NCI-H1105 (cell line): ENCODE measurements at places on chromosomes 11 and 22.

DNA sequence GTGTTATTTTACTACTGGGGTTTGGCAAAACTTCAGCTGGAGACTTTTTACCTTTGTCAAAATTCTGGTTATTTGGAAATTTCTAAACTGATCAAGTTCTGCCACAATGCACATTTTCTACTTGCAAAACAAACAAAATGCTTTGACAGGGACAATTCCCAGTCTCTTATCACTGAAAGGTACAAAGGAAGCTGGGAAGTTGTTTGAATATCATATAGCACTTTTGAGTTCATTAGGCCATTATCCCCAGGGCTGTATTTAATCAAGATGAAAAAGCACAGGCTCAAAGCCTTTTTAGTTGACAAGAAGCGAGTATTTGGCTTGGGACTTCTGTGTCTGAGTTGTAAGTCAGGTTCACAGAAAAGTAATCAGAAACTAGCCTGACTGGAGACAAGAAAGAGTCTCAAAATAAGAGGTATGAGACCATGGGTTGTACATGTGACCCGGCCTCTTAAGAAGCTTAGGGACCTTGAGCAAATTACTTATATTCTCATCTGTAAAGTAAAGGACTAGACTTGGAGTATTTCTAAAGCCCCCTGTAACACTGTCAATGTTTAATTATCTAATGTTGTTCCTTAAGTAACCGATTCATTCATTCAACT lies 2.9 kb upstream of the HORMAD2 start:
- no peak for DNase-seq

DNA sequence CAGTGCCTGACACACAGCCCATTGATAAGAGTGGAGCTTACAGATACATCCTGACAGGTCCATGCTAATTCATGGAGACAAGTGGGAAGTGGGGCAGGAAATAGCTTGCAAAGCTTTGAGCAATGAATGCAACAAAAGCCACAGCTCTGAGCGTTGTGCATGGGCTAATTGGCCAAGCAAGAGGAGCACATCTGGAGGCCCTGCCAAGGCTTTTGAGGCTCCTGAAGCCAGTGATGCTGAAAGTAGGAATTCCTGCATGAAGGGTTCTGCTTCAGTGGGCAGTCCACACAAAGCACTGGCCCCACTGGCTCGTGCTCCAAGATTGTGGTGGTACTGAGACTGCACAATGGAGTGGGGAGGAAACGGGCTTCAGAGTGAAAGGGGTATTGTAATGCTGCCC lies 103.8 kb upstream of the CSNK2A3 start:
- DNase-seq = no peak

DNA sequence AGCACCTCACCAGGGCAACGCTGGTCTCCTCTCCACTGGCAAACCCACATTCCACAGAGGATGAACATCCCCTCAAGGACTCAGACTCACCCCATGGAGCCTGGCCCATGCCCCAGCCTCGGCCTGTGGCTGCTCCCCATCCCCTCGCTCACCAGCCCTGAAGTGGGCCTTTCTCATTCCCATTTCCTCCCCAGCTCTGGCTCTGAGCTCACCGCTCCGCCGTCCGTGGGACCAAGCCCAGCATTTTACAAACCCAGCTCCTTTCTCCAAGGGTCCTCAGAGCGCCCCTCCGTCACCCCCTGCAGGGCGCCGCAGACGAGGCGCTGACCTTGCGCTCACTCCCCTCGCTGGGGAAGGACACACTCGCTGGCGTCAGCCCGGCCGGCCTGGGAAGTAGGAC lies 6.9 kb upstream of the IGF2 start:
- DNase-seq = no peak

- no peak for DNase-seq
These were observed 138.9 kb downstream of the CD44 start for GRCh38 chr11:35277827-35278226.

DNA sequence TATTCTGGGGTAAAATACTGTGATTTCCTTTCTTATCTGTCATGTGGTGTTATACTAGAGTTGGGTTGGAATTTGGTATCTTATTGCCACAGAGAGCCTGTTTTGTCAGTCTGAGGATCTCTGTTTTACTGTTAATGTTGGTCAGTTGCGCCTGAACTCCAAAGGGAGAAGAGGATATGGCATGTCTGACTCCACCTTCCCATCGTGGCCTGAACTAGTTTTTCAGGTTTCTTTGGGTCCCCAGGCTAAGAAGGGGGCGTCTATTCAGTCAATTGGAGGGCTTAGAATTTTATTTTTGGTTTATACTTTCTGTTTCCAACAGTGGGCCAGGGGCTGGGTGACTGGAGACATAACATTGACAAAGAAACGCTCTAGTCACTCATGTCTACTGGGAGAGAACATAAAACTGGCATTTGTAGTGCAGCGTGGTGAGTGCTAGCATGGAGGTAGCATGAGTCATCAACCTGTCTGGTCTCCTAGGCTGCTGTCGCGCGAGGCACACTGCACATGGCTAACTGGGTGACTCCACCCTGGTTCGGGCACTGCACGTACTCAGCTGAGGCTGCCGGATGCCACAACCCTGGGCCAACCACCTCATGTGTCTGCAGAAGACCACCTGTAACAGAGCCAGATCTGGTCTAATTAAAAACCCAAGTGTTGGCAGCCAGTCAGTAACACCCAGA lies 120.1 kb upstream of the OR9Q1 start:
- DNase-seq = no peak

DNA sequence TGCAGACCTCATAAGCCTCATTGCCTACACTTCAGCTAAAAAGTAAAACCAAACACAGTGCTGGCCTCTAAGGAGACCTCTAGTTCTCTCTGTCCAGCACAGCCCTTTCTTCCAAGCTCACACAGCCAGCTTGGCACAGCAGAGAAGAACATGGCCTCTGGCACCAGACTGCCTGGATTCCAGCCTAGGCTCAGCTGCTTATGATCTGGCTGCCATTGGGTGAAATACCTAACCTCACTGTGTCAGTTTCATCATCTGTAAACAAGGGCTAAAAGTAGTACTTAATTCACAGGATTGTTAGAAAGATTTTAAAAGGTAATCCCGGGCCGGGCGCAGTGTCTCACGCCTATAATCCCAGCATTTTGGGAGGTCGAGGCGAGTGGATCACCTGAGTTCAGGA lies 9.9 kb upstream of the ACER3 start:
- no peak for DNase-seq

DNA sequence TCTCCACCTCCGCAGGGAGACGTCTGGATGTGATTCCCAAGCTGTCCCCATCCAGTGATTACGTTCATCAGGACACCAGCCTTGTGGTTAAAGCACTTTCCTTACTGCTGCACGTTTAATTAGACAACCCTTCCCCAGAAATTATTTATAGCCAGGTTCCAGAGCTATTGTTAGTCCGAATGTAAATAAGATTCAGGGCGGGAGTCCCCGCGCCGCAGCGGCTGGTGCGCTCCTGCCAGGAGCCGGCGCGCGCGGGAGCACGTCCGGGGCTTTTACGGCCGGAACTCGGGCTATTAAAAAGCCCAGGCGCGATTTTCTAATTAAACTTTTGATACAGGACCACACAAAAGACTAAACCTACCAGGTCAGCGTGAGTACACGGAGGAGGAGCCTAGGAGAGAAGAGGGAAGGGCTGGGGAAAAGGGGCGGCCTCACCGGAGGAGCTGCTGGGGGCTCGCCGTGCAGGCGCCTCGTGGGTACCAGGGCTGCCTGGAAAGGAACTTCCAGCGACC lies 538.3 kb downstream of the OPCML start:
- DNase-seq = peak; percentile 76

- no peak for DNase-seq
These were observed 8.1 kb downstream of the WNT7B start for GRCh38 chr22:45968751-45969413.

DNA sequence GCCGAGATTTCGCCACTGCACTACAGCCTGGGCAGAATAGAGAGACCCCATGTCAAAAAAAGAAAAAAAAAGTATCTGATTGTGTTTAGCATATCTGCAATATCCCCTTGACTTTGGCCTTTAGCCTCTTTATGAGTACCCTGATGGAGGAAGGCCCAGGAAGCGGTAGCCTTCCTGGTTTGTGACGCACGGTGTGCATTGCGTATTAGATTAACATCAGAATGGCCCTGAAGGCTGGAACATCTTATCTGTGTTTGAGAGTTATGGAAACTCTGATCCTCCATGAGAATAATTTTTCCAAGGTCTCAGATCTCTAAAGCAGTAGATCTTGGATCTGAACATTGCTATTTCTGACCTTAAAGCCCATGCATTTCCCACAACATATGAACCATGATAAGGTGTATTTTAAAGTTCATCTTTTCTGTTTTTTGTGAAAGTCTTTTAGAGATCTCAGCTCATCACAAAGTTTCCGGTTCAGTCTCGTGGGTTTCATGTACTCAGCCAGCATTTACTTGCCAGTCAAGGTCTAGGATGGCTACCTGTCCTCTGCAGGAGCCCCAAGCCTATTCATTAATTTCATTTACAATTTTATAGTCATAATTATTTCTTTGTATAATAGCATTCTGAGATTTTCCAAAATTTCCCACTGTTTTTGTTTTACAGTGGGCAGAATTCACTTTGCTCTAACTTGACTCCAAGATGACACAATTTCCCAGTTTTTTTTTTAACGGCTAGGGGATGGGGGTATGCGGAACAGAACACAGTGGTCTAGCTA lies 605 bp upstream of the FDX1 start:
- no peak for DNase-seq

DNA sequence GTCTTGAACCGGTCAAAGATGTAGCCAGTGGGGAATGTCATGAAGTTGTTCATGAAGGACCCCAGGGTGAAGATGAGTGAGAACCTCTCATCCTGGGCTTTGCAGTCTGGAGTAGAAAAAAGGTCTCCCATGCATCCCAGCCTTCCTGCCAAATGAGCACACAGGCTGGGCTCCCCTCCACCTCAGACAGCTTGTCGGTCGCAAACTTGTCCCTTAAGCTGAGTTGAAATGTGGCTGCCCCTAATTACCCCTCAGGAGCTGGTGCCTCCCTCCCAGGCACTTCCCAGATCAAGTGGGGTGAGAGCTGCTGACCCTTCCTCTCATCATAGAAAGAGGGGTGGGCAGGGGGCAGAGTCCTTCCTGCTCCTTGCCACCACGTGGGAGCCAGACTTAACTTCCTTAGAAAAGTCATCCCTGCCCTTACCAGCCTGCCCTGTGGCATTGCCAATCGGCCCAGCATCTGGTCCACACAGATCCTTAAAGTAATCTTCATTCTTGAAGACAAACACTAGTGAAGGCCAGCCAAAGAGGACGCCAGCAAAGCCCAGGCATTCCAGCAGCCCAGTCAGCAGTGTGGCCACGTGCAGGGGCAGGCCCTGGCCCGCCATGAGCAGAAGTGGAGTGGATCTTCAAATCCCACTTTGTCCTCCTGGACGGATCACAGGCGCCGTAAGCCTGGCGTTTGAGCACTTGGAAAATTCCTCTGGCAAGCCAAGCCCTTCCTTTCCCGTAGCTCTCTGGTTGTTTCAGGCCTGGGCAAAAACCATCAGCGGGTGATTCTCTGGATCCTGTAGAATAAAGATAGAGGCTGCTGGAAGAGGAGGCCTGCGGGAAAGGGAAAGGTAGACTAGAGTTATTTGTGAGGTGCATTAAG lies 1.1 kb downstream of the SLC43A3 start:
- DNase-seq = no peak

GRCh38 chr11:122808478-122808869 lies 29.8 kb upstream of the CRTAM start:
- DNase-seq = no peak
